ENCODE measurements at places on chromosomes 11 and 22.
A peak's percentile ranks its signal among the peaks of the same experiment; 100 is the strongest.

DNA sequence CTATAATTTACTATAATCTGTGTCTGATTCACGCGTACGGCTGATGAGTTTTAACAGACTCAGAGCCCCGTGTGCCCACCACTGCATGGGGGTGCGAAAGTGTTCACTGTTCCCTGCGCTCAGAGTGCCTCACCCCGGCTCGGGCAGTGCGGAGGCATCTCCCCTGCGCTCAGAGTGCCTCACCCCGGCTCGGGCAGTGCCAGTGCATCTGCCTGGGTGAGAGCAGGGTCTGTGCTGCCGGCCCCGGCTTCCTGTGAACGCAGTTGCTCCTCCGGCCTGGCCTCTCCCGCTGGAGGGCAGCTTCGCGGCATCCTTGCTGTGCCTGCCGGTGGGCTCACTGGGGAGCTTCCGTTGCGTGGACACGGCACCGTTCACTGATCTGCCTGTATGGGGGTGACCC is 14.2 kb downstream of the PTDSS2 start:
- DNase-seq: no peak

DNA sequence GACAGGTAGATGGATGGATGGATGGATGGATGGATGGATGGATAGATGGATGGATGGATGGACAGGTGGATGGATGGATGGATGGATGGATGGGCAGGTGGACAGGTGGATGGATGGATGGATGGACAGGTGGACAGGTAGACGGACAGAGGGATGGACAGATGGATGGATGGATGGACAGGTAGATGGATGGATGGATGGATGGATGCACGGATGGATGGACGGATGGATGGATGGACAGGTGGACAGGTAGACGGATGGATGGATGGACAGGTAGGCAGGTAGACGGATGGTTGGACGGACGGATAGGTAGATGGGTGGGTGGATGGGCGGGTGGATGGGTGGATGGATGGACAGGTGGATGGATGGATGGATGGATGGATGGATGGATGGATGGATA is 24.3 kb downstream of the PDGFB start:
- DNase-seq: no peak

DNA sequence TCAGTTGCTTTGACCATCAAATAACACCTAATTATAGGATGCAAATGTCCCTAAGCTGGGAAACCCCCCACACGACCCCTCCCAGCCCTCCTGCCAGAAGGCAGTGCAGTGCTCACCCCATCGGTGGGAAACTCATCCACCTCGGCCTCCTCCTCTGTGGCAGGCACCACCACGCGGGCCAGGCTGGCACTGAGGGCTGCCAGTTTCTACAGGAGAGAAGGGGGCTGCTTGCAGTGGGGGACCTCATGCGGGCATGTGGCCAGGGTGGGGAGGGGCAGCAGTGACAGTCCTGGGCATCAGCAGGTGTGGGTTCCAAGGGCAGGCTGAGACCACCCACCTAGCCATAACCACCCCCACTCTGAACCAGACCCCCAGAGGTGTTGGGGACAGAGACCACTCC is 6.4 kb upstream of the GAL3ST1 start:
- DNase-seq: no peak

- DNase-seq: peak; percentile 10
Measured at GRCh38 chr22:20750461-20751184, 23.3 kb upstream of the SERPIND1 start.

DNA sequence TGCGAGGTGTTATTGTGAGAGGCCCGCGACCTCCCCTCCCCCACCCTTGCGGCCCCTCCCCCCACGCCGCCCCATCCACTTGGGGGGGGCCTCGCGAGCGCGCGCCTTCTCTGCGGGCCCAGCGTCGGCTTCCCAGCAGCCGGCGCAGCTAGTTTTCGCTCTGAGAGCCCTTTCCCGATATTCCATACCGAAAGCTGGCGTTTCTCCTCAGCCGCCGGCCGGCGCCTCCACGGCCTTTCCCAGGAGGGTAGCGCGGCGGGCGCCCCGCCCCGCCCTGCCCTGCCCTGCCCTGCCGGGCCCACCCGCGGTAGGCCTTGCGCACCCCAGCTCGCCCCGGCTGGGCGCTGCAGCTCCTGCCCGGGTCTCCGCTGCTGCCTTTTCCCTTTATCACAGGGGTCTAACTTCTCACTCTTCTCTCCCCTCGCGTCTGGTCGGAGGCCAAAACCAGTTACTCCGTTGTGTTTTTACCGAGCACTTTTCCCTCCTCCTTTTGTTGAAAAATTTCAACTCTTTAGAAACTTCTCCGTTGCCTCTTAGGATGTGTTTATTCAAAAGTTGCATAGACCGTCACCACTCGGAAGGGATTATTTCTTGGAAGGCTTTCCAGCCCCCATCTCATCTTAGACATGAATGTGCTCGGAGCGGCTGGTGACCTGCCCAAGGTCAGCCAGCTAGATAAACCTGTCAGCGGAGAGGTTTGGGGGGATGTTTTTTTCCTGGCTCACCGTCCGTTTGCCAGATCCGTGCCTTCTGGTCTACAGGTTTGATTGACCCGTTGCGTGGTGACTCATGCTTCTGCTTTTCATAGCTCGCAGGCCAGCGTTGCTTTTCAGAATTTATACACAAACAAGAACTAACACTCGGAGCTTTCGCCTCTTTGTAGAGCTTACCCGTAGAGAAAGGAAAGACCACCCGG is 648 bp downstream of the PAFAH1B2 start:
- DNase-seq: peak; percentile 46

GRCh38 chr22:32603651-32604540 is 129.3 kb downstream of the FBXO7 start:
- no peak for DNase-seq

GRCh38 chr11:43575913-43576310 is 104.6 kb upstream of the HSD17B12 start:
- no peak for DNase-seq

DNA sequence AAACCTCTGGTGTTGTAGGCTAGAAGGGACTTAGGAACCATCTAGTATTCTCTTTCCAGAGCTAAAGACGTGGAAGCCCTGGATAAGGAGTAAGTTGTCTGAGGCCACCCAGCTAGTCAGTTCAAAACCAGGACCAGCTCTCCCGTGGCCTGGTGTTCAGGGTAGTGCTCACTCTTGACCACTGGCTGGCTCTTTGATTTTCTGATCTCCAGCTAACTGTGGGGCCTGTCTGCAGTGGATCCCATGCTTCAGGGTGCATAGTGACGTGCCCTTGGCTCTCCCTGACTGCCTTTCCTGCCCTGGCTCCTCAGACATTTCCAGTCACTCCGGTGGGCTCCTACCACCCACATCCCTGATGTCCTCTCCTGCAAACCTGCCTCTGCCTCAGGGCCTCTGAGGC is 1.3 kb downstream of the CLMP start:
- no peak for DNase-seq

- no peak for DNase-seq
Measured at GRCh38 chr11:78922859-78923625, 348.4 kb upstream of the NARS2 start.

- DNase-seq: no peak
Measured at GRCh38 chr11:87039371-87039770, 1.6 kb downstream of the TMEM135 start.

GRCh38 chr22:25100402-25100801 is 99.3 kb upstream of the CRYBB3 start:
- no peak for DNase-seq

- DNase-seq: no peak
Measured at GRCh38 chr11:16956538-16957153, 57.6 kb downstream of the PLEKHA7 start.

DNA sequence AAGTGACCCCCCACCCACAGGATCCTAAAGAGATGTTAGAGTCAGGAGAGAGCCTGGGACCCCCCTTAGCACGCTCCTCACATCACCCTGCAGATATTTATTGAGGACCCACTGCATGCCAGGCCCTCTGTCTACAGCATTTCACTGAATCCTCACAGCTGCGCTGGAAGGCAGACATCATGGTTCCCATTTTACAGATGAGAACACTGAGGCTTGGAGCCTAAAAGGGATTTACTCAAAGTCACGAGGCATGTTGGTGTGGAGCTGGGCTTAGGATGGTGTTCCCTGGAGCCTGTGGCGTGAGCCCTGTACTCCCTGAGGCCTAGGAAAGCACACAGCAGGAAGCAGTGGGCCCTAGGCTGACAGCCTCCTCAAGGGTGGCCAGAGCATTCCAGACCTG is 39.2 kb upstream of the LRRC32 start:
- no peak for DNase-seq

DNA sequence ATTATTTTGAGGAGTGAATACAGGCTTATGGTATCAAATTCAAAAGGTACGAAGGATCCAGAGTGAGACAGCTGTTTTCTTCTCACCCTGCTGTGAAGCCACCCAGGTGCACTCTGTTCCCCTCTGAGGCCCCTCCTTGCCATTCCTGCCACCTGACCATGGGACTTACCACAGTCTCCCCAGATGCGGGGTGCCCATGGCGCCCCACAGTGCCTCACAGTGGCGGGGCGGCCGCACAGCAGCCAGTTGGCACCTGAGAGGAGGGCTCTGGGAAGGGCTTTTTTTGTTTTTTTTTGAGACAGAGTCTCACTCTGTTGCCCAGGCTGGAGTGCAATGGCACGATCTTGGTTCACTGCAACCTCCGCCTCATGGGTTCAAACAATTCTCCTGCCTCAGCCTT is 151.7 kb downstream of the CEP164 start:
- no peak for DNase-seq

DNA sequence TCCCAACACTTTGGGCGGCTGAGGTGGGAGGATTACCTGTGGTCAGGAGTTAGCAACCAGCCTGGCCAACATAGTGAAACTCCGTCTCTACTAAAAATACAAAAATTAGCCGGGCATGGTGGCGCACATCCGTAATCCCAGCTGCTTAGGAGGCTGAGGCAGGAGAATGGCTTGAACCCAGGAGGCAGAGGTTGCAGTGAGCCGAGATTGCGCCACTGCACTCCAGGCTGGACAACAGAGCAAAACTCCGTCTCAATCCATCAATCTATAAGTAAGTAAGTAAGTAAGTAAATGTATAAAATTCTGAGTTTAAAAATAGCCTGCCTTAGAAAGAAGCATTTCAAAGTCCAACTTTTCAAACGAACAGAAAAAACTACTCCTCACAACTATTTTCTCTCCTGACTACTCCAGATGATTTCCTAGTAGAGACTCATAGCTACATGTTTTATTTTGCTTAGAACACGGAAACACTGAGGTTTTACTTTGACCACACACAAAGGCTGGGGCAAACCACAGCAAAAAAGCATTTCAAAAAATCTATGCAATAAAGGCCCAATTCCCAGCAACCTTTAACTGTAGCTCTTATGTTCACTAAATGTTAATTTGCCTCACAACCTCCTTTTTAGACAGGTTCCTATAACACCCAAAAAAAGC is 16.3 kb downstream of the SPTY2D1 start:
- DNase-seq: no peak

GRCh38 chr11:96741068-96741467 is 351.3 kb downstream of the JRKL start:
- DNase-seq: no peak

- no peak for DNase-seq
Measured at GRCh38 chr22:24379536-24379935, 47.9 kb upstream of the ADORA2A start.

GRCh38 chr11:22749536-22749935 is 80.1 kb downstream of the SVIP start:
- DNase-seq: no peak

- no peak for DNase-seq
Measured at GRCh38 chr11:107857550-107858216, 904 bp downstream of the SLC35F2 start.

GRCh38 chr22:46593211-46593681 is 26.9 kb upstream of the GRAMD4 start:
- no peak for DNase-seq

DNA sequence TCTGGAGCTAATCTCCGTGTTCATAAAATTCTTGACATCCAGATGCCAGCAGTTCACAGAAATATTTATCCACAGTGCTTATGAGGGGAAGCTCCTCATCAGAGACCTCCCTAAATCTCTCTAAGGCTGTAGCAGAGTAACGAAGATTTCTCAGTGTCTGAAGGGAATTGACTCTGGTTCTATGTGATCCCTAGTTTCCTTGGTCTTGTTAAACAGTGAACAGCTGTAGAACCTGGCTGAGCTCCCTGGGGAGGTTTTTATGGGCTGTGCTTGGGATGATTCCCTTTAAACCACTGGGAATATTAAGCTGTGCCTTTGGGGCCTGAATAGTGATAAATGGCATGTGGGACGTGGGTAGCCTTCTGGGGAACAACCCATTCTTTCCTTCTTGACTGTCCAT is 43.7 kb upstream of the ARHGAP20 start:
- DNase-seq: no peak

- DNase-seq: no peak
Measured at GRCh38 chr11:115469361-115469760, 34.9 kb downstream of the CADM1 start.

GRCh38 chr22:28907311-28908008 is 24.1 kb downstream of the ZNRF3 start:
- no peak for DNase-seq

DNA sequence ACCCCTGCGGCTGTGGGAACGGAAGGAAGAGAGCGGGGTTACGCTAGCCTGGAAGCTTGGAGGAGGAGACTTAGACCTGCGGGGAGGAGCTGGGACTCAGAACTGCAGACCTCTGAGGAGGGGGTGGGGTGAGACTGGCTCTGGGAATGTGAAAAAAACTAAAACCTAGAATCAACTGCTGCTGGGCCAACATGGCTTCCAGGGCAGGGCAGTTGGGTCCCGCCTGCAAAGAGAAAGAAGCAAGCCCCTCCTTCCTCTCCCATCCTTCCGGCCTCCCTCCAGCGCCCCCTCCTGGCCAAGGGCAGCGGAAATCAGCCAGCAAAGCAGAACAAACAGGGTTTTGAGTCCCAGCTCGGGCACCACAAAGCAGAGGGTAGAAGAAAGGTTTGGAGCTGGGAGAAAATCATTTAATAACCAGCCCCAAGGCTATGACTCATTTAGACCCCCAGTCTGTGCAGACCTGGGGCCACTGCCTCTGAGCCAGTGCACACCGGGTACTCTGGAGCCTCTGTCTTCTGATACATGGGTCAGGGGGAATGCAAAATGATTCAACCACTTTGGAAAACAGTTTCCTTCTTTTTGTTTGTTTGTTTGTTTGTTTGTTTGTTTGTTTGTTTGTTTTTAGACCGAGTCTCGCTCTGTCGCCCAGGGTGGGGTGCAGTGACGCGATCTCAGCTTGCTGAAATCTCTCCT is 7.3 kb upstream of the NCF4 start:
- DNase-seq: peak; percentile 4

- DNase-seq: no peak
Measured at GRCh38 chr22:19848298-19849224, 6.1 kb downstream of the GNB1L start.

DNA sequence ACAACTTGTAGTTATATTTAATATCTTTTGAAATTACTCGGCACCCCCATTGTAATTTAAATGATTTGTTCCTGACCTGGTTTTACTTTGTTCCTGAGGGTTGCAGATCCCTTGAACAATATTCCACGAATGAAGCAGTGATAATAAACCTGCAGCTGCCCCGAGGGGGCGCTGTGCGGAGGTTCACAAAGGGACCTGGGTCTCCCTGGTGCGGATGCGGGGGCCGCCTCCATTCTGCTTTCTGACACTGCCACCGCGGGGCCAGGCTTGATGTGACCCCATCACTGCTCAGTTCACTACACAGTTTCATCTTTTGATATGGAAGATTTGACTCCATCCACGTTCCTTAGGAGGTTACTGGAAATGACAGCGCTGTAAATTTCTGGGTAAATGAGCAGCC is 62.9 kb upstream of the PRODH start:
- DNase-seq: no peak

- DNase-seq: no peak
Measured at GRCh38 chr11:59629996-59630395, 14.4 kb upstream of the OSBP start.

- no peak for DNase-seq
Measured at GRCh38 chr11:60978546-60979380, 7.3 kb downstream of the CD6 start.

- DNase-seq: no peak
Measured at GRCh38 chr22:19832476-19833108, 22.1 kb downstream of the GNB1L start.

GRCh38 chr11:36196411-36196998 is 92.7 kb downstream of the COMMD9 start:
- DNase-seq: no peak

Data from NCI-H1105 (cell line).